Fibroblast of skin of scalp (primary cell): ENCODE measurements at places on chromosomes 5 and 9.

DNA sequence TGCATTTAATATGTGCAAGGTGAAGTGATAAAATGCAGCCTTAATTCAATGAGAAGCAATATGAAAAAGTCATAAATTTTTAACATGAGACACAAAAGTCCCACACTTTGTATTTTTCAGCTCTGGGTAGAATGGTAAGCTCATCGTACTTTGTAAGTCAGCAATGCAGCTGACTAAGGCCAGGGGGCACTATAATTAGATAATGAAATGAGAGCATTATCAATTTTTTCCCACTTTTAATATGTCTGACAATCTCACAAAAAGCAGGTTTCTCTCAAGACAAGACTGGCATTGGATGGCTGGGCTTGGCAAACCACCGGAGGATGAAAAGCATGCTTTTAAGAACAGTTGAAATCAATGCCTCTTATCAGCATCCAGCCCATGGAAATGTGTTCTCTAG, 162.8 kb downstream of the FAM174A start:
- no peak for DNase-seq

- no peak for DNase-seq
These were observed 48.7 kb upstream of the CDK20 start for GRCh38 chr9:88023001-88023400.

DNA sequence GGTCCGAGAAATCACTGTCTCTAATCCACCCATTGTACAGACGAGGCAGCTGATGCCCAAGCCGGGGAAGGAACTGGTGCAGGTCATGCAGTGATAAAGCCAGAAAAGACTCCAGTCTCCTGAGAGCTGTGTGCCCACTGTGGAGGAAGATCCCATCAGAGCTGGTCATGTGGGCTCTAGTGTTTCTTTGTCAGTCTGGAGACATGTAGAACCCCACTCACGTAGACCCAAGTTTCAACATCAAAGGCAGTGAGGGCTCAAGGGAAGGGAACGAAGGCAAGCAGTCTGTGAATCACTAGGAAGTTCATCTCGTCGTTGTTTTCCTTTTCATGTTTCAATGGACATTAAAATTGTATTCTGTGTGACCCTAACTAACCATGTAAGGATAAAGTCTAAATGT, 14.6 kb upstream of the GLIPR2 start:
- no peak for DNase-seq

DNA sequence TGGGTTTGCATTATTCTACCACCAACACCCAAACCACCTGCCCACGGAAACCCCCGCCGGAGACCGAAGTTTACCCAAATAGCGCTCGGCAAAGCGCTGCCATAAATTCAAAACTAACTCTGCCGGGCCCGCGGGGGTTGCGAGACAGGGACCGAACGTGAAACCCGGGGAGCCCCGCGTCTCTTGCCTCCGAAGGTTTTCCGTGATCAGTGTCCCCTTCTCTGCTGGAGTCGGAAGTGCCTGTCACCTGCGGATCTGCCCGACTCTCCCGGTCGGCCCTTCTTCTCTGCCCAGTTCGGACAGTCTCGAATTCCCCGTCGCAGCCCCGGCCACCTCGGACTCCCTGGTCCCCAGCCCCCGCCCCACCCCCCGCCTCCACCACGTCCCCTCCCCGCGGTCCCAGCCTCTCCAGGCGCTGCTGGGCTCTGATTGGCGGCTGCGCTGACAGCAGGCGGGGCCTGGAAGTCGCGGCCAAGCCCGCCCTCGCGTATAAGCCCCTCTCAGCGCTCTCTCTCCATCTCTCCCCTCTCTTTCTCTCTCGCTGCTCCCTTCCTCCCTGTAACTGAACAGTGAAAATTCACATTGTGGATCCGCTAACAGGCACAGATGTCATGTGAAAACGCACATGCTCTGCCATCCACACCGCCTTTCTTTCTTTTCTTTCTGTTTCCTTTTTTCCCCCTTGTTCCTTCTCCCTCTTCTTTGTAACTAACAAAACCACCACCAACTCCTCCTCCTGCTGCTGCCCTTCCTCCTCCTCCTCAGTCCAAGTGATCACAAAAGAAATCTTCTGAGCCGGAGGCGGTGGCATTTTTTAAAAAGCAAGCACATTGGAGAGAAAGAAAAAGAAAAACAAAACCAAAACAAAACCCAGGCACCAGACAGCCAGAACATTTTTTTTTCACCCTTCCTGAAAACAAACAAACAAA, at the start of gene RORB:
TSS of gene RORB (plus strand) at position 517 of the 929 bp plus-strand sequence. CDS start 642 bp downstream, outside the sequence.
- peak; percentile 33 for DNase-seq

DNA sequence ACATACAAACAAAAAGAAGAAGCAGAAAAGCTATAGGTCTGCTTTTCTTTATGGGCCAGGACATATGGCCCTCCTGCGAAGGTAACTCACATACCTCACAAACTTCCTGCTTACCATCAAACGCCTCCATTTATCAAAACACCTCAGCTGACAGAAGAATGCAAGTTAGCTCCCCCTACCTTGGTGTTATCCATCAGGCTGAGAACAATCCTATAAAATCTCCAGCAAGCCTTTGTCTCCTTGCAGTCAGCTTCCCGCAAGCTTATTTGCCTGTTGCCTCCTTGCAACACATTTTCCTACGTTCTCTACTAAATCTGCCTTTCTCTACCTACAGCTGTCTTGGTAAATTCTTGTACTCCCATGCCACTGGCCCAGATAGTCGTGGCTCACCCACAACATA, 22.7 kb upstream of the PCA3 start:
- DNase-seq: no peak

DNA sequence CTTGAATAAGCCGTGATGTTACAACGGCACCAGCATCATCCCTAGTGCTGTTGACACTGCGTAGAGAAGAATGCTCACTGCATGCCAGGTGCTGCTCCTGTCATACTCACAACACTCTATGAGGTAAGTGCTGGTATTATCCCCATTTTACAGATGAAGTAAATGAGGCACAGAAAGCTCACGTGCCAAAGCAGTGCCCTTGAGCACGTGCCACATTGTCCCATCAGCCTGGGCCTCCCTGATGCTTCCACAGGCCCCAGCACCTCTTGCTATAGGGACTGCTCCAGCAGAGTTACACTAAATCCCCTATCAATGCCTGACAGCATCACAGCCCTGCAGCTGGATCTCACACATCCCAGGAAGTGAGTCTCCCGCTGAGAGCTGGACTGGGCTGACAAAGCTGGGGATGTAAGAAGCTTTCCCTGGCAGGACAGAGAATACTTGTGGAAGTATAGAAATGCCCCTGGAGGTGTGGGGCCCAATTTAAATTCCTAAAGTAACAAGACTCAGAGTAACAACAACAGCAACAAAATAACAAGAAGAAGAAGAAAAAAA, 216.1 kb downstream of the FSTL4 start:
- DNase-seq: no peak

DNA sequence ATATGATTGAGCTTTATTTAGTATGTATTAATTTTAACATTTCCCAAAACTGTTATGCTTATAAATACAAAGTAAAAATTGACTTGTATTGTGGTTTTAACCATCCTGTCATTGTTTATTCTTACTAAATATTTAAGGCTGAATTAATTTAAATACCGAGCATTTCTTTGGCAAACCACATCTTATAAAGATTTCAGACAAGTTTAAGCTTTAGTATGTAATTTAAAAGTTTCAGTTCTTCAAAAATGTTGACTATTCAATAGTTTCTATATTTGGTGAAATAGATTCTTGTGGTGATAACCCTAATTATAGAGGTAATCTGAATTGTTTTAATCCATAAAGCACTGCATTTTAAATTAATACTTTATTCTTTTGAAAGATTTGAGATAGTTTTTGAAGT, 65.5 kb downstream of the CCNH start:
- peak; percentile 60 for DNase-seq

GRCh38 chr5:110817459-110817858, 78.7 kb downstream of the SLC25A46 start:
- DNase-seq: peak; percentile 1

DNA sequence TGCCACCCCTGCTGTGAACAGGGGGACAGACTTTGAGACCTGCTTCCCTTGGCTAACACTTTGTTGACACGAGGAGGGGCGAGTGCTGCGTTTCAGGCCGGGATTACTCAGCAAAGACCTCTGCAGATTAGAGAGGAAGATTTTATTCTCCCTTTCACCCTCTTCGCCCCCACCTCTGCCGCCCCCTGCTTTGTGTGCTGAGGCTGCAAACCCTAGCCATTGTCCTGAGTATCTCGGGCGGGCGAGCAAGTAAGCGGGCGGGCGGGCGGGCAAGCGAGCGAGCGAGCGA, 6.0 kb downstream of the ISL1 start:
- DNase-seq: no peak

- peak; percentile 39 for DNase-seq
These were observed 2.8 kb upstream of the ZNF462 start for GRCh38 chr9:106859957-106860720.

DNA sequence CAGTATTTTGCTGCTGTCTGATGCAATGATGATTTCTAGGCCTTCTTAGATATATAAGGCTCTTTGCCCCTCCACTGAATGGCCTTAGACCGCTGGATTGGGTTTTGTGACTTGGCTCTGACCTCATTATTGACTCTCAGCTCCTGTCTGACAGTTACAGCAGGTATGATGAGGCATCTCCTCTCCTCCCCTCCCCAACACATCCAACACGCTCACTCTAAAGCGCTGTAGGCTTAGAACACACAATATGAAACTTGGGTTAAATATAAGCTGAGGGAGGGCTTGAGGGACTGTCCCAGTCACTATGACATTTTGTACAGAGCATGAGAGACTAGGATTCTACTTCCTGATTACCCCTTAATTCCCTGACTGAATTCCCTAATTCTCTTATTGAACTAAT, 18.8 kb upstream of the CER1 start:
- no peak for DNase-seq

DNA sequence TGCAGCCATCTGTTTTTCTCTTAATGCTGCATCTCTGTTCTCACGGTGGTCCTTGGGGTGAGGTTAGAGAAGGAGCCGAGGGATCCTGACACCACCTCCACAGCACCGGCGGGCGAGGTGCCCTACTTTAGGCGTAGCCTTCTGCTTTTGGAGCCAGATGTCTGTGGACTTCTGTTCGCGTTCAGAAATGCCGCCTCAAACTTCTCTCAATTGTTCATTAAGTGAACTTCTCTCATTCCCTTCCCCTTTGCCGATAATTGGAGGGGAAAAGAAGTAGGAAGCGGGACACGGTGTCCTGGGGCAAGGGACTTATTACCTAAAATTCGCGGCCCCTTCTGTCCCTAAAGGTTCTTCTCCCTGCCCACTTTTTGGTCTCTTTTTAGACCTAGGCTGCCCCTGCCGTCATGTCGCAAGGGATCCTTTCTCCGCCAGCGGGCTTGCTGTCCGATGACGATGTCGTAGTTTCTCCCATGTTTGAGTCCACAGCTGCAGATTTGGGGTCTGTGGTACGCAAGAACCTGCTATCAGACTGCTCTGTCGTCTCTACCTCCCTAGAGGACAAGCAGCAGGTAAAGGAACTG, 455 bp downstream of the KIF20A start:
- DNase-seq: no peak

- DNase-seq: no peak
These were observed 371.4 kb downstream of the NTRK2 start for GRCh38 chr9:85040821-85041465.

- DNase-seq: no peak
These were observed 30.8 kb upstream of the UNC5A start for GRCh38 chr5:176779537-176779936.

- peak; percentile 80 for DNase-seq
These were observed 198.8 kb upstream of the EFNA5 start for GRCh38 chr5:107869438-107870115.

DNA sequence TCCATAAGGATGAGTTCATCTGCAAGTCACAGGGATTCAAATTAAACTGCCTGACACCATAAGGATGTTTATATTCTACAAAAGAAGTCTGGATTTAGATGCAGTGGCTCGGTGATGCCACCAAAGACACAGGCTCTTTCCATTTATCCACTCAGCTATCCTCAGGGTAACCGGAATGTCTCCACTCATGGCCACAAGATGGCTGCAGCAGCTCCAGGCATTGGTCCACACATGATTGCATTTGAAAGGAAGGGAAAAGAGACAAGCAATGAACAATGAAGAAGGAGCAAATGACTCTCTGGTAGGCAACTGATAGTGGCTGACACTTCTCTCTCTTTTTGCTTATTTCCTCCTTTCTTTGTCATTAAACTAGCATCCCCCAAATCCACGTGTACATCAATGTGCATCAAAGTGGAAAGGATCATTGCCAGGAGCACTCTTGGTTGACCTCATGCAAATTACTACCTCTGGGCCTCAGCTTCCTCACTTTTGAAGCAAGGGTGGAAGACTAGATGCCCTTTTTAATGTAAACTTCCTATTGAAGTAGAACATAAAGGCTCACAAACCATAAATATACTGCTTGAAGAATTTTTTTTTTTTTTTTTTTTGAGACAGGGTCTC, 7.2 kb upstream of the SNX30 start:
- no peak for DNase-seq

DNA sequence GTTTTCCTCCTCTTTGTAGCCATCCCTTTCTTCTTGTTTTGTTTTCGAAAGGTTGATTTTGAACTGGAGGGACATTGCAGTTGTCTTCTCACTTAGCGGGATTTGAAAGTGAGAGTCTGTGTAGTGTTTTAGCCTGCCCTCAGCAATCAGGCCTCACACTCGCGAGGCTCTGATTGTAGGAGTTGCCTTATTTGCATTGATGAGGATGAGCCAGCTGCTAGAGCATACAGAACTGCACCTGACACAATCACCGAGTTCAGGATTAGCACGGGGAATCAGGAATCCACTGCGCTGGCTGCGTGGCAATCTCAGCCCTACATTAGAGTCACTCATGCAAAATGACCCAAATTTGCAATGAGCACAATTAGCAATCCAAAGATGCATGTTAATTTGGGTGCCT, 122.5 kb upstream of the TMEM161B start:
- no peak for DNase-seq

DNA sequence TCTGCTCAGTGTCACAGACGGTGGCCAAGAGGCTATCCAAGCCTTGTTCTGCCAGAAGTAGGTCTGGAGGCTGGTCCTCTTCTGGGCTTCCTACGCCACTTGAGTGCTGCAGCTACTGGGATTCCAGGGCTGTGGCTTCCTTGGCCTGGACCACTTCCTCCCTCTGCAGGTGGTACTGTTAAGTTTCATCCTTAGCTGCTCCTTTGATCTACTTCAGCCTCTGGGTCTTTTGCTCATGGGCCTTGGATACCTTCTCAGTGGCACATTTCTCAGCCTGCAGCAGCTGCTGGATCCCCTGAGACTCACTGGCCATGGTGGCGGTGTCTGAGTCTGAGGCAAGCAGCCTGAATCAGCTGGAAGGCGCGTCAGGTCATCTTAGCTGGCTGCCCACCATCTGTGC, 10.3 kb downstream of the CNOT8 start:
- no peak for DNase-seq

- DNase-seq: no peak
These were observed 37.4 kb downstream of the WHRN start for GRCh38 chr9:114467910-114468309.

GRCh38 chr5:89443508-89443907, 560.5 kb upstream of the MEF2C start:
- no peak for DNase-seq

DNA sequence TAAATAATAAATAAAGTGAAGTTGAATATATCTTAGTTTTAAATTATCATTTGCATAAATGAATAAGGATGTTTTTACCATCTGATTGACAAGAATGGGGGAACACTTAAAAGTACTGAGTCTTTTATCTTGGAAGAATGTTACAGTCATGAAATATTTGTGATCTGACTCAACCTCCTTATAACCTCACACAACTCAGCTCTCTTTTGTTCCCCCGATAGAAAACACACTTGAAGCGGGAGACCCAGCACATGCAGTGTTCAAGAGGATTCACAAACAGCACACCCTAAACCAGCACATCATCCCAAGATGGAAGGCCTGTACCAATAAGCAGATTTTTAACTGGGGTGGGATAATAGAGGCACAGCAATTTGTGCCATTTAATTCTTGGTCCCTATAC, 15.5 kb downstream of the BAAT start:
- DNase-seq: peak; percentile 51
